Bladder microvascular endothelial cell (primary cell): ENCODE measurements at places on chromosomes 11 and 22. TPM values are rescaled to one million over a fixed set of nuclear protein-coding genes. Genes with fewer than 3 reads are reported as not detected.

Gene UPB1
- total RNA-seq = under 0.01 TPM in 1 of 2 replicates, not detected in the other

Gene RAB1B
- total RNA-seq = 75.1 and 116 TPM in 2 replicates

Gene PHF21B
- total RNA-seq = not detected in 2 replicates

Gene CSRP3
- total RNA-seq = not detected in 2 replicates

Gene TRIM6
- 1.3 and 2.1 TPM in 2 replicates for total RNA-seq

Gene LRRC32
- total RNA-seq = 79.8 and 88.4 TPM in 2 replicates

Gene OMP
- 0.25 and 0.49 TPM in 2 replicates for total RNA-seq

Gene BIRC3
- 2.6 and 17.7 TPM in 2 replicates for total RNA-seq

Gene NLRP6
- total RNA-seq = not detected in 2 replicates

Gene CCDC73
- 0.06 TPM in 1 of 2 replicates, not detected in the other for total RNA-seq

Gene GRM5
- under 0.01 and 0.13 TPM in 2 replicates for total RNA-seq

Gene HIPK3
- 58.6 and 78.7 TPM in 2 replicates for total RNA-seq

Gene DCHS1
- 20.2 and 92.1 TPM in 2 replicates for total RNA-seq

Gene APIP
- total RNA-seq = 17.5 and 18.0 TPM in 2 replicates

Gene UCP2
- 0.97 and 4.3 TPM in 2 replicates for total RNA-seq

Gene MMP8
- total RNA-seq = not detected in 2 replicates

Gene LMNTD2
- 1.2 and 1.8 TPM in 2 replicates for total RNA-seq

Gene SELENOO
- total RNA-seq = 23.2 and 27.6 TPM in 2 replicates

Gene TCN1
- total RNA-seq = not detected in 2 replicates

Gene TTLL12
- total RNA-seq = 17.0 and 21.5 TPM in 2 replicates

Gene APOL3
- total RNA-seq = 113 and 194 TPM in 2 replicates

Gene GP1BB
- 0.65 and 3.3 TPM in 2 replicates for total RNA-seq

Gene OR51E1
- total RNA-seq = not detected in 2 replicates

Gene LDHAL6A
- not detected in 2 replicates for total RNA-seq

Gene TP53I11
- 35.1 and 38.1 TPM in 2 replicates for total RNA-seq

Gene RHOD
- 8.4 and 20.8 TPM in 2 replicates for total RNA-seq

Gene HPS5
- total RNA-seq = 17.8 and 34.0 TPM in 2 replicates

Gene OR5B21
- total RNA-seq = not detected in 2 replicates

Gene C1QTNF5
- total RNA-seq = 62.3 and 67.1 TPM in 2 replicates

Gene ACCS
- total RNA-seq = 5.5 and 8.3 TPM in 2 replicates

Gene CXCR5
- total RNA-seq = not detected in 2 replicates

Gene KCTD14
- 0.25 and 0.32 TPM in 2 replicates for total RNA-seq

Gene UPK3A
- total RNA-seq = not detected in 2 replicates

Gene ROBO4
- 204 and 396 TPM in 2 replicates for total RNA-seq

Gene GPHA2
- total RNA-seq = not detected in 2 replicates

Gene RAG2
- total RNA-seq = not detected in 2 replicates

Gene SCGB1A1
- not detected in 2 replicates for total RNA-seq

Gene TEX12
- not detected in 2 replicates for total RNA-seq

Gene TRIM49
- total RNA-seq = not detected in 2 replicates
